SW 1271 (cell line): ENCODE measurements at places on chromosomes 7 and 10.

DNA sequence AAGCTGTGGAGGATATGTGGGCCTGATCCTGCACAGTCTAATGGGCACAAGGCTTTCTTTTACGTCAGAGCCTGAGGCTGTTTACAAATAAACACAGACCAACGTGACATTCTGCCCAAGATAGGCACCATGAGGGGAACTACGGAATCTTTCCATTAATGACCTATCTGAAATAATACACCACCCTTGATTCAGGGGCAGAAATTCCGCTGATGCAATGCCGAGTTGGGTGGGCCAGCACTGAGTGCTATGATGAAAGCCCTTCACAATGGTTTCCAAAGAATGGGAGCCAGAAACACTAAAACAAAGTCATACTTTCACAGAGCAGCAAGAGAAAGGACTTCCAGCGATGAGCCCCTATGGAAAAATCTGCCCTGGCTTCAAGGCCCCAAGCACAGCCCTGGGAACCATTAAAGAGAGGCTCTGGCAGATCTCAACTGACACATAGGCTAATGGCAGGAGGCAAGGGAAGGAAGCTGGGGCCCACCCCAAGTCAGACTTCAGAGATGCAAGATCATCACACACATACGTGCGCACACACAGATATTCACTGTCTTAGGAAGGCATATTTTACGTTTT lies 72.2 kb upstream of the DLX6 start:
- no peak for DNase-seq

DNA sequence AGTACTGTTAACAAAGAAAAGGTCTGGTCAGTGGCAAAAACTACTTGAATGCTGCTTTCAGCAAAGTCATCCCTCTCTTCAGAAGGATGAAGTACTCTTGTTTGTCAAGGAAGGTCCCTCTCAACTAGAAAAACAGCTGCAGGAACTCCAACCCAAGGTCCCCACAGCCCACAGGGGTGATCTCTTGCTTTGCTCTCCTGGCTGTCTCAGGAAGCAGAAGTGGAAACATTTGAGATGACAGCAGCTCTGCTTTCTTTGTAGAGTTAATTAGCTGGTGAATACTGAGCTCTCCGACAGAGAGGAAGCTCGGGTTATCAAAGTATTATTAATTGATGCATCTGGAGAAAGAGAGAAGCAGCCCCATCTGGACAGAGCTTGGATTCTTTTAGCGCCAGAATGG lies 25.4 kb upstream of the LRGUK start:
- no peak for DNase-seq

- no peak for DNase-seq
Observed at GRCh38 chr10:122142641-122143237, 128.4 kb upstream of the BTBD16 start.

DNA sequence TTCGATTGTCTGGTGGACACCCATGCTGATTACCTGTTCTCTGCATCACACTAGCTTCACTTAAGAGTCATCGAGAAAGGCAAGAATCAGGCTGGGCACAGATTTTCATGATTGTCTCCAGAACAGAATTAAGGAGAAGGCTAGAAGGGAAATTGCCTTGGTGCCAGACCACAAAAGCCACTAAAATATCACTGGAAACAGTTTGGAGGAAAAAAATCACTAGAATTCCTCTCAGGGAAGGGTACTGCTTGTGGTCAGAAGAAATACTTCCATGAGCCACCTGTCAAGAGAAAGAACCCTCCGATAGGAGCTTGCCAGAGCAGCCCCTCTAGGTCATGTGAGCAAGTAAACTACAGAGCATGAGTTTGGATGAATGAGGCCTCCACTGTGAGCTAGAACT lies 269.3 kb upstream of the TEX47 start:
- DNase-seq, result no peak

DNA sequence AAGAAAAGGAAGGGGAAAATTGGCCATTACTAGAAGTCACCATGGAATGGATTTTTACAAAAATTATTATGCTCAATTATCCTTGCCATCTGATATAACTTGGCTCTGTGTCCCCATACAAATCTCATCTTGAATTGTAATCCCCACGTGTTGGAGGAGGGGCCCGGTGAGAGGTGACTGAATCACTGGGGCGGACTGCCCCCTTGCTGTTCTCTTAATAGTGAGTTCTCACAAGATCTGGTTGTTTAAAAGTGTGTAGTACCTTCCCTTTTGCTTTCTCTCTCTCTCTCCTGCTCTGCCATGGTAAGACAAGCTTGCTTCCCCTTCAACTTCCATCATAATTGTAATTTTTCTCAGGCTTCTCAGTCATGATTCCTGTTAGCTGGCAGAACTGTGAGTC lies 1023.6 kb downstream of the XPNPEP1 start:
- DNase-seq, result no peak

GRCh38 chr10:78556705-78557432 lies 511.9 kb upstream of the ZMIZ1 start:
- DNase-seq, result no peak

DNA sequence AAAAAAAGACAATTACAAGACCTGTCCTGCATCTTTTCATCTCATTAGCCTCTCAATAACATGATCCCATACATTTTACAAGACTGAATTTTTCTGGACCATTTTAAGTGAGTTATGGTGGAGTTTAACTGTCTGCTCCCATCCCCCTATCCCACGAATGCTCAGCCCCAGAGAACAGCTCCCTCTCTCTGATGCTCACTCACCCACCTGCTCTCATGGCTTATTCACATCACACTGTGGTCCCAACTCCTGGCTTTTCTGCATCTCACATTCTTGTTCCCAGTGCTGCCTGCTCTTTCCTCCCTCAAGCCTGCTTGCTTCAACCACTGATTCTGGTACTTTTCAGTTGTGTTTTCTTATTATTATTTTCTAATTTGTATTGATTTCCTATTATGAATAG lies 20.4 kb upstream of the CCSER2 start:
- no peak for DNase-seq

DNA sequence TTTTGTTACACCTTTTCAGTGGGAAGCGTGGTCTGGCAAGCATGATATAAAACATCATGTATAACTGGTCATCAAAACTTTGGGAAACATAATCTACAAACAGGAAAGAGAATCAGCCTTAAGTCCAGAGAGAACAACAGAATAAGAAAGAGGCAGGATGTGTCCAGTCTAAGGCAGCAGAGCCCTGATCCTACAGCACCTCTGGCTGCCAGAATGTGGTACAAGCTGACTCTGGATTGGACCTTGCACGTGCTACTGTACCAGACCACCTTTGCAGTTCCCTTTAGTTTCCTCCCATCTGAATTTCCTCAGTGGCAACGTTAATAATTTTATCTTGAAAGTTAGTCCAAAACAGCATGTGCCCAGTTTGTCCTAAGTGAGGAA lies 824.6 kb upstream of the IGFBP3 start:
- no peak for DNase-seq

GRCh38 chr10:105514106-105514505 lies 873.0 kb downstream of the SORCS3 start:
- no peak for DNase-seq

DNA sequence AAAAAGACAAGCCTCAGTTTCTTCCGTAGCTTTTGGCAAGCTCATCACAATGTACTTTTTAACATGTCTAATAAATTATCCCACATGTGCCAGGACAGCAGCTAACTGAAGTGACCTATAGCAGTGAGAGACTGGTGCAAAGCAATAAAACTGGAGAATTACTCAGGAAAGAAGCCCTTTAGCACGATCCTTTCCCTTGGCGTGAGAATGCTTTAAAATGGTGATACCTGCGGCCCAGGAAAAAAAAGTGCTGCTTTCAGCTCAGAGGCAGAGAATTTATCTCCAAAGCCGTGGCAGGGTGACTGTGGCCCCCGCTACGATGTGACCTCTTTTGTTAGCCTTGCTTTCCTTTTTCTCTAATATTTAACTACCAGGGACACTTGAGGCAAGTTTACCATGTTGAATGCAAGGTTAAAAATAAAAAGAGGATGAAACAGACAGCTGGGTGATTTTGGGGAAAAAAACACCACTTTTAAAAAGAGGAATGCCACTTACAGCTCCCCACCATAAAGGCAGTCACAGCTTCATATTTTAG lies 184.0 kb downstream of the FANK1 start:
- no peak for DNase-seq

- no peak for DNase-seq
Observed at GRCh38 chr10:132666705-132667341, 119.1 kb downstream of the NKX6-2 start.

GRCh38 chr7:144519925-144520324 lies 116.4 kb upstream of the NOBOX start:
- DNase-seq, result no peak

DNA sequence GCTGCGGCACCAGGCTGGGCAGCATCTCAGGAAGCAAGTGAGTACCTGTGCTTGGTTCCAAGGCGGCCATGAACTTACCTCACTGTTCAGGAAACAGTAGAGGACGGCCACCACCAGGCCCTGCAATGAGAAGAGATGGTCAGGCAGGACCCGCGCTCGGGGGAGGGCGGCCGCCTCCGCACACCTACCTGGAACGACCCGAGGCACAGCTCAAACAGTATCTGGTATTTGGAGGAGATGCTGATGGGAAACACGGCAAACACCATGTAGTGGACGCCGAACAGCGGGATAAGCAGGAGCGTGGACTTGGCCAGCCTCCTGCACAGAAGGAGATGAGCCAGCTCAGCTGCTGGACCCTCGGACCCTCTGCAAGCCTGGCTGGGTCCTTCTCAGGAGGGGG lies 112.9 kb downstream of the VIPR2 start:
- DNase-seq, result no peak

DNA sequence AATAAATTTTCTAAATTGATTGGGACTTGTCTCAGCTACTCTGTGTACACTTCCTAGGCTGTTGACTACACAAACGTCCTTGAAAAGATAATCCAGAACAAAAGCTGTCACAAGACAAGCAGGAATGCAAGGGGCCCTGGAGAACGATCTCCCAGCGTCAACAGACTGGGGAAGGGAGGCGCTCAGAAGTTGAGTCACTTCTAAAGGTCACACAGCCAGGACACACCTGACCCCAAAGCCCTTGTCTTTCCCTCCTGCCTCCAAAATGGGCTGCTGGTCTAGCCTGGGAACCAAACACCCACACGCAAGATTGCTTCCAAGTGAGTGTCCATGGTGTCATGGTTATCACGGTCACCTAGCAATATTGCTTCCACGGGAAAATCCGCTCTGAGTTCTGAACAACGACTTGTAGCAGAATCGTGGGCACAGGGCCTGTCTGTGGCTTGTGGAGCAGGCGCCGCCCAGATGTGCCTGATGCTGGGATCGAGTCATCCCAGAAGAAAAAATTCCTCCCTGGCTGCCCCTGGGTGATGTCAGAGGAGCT lies 49.8 kb downstream of the SPOCK2 start:
- DNase-seq, result no peak

DNA sequence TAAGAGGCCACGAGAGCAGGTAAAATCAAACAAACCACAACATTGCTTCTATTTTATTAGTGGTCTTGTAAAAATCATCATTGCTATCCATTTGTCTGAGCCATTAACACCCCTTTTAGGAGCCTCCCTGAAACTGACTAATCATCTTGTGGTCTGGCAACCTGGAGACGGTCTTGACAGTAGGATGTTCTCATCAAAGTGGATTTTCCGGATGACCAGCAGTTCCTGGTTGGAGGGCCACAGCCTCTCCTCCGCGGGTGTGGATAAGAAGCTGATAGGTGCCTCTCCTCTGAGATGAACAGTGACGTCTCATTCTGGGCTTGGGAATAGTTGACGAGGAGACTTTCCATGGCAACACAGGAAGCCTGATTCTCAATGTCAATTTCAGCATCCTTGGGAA lies 490.7 kb downstream of the TYW1 start:
- DNase-seq, result no peak

- DNase-seq, result no peak
Observed at GRCh38 chr7:5266191-5267028, 16.3 kb upstream of the SLC29A4 start.

GRCh38 chr10:100053686-100054460 lies 27.8 kb downstream of the CPN1 start:
- no peak for DNase-seq

- no peak for DNase-seq
Observed at GRCh38 chr10:75107756-75108683, 3.4 kb upstream of the SAMD8 start.

GRCh38 chr7:140621401-140622021 lies 19.1 kb downstream of the DENND2A start:
- DNase-seq, result no peak

- no peak for DNase-seq
Observed at GRCh38 chr10:4981722-4982471, 18.7 kb downstream of the AKR1C1 start.

- no peak for DNase-seq
Observed at GRCh38 chr7:78441737-78442136, 643.2 kb downstream of the PHTF2 start.

GRCh38 chr10:128263891-128264688 lies 137.9 kb upstream of the MKI67 start:
- DNase-seq, result peak; percentile 23

DNA sequence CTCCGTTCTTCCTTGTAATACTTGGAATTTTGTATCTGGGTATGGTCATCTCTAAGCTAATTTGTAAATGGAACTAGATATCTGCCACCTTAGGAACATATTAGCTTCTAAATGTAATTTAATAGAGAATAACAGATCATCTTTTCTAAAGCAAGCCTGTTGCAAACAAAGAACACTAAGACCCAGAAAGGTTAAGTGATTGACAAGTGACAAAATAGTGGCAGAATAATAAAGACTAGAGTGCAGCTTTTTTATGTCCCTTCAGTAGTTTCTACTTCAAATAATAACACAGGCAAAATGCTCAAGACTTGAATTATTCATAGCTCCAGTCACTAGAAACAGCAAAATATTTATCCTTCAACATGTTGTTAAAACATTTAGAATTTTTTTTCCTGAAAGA lies 91.7 kb downstream of the MET start:
- no peak for DNase-seq

DNA sequence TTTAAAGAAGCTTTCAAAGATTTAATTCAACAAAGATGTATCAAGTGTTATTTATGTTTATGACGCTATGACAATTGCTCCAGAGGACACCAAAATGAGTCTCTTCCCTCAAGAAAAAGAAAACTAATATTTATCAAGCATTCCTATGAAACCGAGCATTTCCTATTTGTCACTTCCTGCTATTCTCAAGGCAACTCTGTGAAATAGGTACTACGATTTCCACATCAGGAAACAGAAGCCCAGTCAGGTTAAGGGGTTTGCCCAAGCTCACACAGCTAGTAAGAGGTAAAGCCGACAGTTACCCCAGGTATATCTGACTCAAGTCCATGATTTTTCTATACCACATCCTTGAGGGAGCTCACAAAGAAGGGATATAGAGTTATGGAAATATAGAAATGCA lies 85.9 kb downstream of the TRIL start:
- no peak for DNase-seq

DNA sequence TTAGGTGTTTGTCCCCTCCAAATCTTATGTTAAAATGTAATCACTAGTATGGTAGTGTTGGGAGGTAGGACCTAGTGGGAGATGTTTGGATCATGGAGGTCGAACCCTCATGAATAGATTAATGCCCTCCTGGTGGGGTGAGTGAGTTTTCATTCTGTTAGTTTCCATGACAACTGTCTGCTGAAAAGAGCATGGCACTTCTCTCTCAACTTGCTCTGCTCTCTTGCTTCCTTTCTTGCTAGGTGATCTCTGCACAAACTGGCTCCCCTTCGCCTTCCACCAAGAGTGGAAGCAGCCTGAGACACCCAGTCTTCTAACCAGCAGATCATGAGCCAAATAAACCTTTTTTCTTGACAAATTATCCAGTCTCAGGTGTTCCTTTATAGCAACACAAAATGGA lies 853.9 kb downstream of the SORCS1 start:
- no peak for DNase-seq

- no peak for DNase-seq
Observed at GRCh38 chr7:43196379-43196778, 83.9 kb downstream of the HECW1 start.

- peak; percentile 71 for DNase-seq
Observed at GRCh38 chr10:15427843-15428414, 56.8 kb upstream of the FAM171A1 start.
